ENCODE measurements at places on chromosomes 5 and 9.

- no peak for DNase-seq
These were observed 34.1 kb downstream of the SPRY4 start for GRCh38 chr5:142290577-142291299.

DNA sequence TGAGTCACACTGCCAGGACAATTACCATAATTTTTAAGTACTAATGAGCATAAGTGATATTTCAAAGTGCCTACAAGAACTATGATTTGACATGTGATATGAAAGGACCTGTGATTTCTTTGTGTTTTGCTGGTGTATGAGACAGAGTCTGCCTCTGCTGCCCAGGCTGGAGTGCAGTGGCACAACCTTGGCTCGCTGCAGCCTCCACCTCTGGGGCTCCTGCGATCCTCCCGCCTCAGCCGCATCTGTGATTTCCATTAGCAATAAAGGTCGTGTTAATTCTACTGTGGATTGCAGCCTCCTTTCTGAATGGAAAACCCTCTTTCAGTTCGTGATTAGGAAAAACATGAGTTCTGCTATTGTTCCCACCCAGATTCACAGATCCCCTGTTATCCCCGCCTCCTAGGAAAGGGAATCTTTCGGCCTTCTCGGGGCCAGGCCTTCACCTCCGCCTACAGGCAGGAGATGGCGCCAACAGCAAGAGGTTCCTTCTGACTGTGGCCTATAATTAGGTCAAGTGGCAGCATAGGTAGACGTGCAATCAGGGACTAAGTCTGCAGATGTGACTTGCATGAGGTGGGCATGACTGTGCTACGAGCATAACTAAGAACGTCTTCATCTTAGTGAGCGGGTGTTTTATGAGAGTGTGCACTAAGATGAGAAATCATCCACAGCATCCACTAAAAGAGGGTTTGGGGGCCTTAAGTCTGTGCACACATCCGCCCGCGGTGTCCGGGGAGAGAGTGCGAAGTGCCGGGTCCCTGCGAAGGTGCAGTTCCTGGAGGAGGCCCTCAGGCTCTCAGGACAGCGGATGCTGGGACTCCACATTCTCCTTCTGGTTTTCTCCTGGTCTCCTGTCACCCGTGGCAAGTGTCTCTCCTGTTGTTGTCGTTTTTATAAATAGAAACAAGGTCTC, 23.1 kb downstream of the TRIM7 start:
- DNase-seq: no peak

DNA sequence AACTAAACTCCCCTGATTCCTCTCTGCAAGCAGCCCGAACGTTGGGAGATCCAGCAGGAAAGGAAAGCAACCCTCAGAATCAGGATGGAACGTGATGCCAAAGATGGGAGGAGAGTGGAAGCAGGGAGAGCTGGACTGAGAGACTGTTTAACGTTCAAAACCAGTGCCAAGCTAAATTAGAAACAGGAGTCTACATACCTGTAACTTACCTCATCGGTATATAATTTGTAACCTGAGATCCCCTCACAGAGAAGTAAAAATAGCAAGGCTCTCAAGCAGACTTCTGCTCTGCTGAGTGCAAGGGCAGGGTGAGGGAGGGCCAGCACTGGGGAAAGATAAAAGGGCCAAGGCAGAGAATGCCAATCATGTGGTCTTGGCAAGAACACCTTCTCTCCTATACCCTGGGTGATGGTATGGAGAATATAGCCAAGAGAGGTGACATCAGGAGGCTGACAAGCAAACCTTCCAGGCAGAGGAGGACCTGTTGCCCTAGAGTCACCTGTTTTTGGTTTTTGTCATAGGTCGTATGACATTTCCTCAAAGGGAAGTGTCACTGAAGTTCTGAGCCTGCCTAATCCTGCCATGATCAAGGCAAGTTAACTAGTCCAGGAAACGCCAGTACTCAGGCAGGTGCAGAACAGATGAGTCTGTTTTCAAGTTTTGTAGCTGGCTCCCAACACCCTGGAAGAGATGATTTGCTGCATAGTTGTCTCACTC, 472.0 kb downstream of the NFIB start:
- no peak for DNase-seq

DNA sequence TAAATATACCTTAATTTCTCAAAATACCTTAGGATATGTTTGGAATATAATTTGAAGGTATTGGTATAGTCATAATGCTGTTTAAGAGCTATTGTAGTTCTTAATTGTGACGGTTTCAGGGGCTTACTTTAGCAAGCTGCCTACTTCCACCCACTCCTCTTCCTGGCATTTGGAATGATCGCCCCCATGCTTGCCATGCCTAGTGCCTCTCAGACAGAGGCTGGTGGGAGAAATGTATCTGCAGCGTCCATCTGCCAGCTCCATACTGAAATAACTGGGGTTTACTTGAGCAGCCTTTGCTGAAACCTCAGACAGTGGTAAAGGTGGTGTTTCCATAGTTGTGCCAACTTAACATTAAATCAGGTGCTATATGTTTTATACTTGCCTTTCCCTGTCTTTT, 52.2 kb downstream of the GABRG2 start:
- no peak for DNase-seq

GRCh38 chr5:58002323-58002722, 457.6 kb downstream of the PLK2 start:
- DNase-seq: no peak

- DNase-seq: no peak
These were observed 224.7 kb downstream of the GDNF start for GRCh38 chr5:37615184-37615583.

DNA sequence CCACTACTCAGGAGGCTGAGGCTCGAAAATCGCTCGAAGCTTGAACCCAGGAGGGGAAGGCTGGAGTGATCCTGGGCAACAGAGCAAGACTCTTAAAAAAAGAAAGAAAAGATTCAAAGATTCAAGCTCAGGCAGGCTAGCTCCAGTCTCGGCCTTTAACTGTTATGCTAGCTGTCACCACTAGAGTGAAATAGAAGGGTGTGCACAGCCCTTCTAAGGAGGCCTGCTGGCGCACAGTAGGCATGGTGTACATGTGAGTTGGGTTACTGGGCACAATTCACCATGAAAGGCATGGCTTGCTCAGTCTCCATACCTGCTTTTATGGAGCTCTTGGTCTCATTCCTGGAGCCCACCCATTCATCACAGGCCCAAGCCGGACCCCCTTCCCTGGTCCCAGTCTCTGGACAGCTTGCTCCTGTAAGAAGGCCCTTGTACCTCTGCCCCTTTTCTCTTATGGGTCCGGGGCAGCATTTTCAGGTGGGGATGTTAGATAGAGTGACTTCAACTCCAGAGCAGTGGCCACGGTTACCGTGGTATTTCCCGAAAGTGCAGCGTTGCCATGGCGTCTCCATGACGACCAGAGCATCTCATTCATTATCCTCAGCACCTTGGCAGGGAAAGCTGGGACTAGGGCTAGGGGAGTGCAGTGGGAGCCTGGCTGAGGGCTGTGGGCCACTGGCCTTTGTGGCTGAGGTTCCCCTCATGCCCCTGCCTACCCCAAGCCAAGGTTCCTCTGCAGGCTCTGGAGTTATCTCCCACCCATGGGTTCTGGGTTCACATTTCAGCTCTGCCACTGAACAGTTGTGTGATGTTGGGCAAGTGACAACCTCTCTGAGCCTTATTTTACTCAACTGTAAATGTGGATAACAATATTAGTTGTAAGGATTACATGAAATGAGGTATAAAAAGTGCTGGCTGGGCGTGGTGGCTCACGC, 5.7 kb downstream of the NDST1 start:
- no peak for DNase-seq

GRCh38 chr5:147427521-147428401, 82.1 kb downstream of the DPYSL3 start:
- DNase-seq: no peak

- no peak for DNase-seq
These were observed 529.5 kb downstream of the AGTPBP1 start for GRCh38 chr9:85212209-85212608.

DNA sequence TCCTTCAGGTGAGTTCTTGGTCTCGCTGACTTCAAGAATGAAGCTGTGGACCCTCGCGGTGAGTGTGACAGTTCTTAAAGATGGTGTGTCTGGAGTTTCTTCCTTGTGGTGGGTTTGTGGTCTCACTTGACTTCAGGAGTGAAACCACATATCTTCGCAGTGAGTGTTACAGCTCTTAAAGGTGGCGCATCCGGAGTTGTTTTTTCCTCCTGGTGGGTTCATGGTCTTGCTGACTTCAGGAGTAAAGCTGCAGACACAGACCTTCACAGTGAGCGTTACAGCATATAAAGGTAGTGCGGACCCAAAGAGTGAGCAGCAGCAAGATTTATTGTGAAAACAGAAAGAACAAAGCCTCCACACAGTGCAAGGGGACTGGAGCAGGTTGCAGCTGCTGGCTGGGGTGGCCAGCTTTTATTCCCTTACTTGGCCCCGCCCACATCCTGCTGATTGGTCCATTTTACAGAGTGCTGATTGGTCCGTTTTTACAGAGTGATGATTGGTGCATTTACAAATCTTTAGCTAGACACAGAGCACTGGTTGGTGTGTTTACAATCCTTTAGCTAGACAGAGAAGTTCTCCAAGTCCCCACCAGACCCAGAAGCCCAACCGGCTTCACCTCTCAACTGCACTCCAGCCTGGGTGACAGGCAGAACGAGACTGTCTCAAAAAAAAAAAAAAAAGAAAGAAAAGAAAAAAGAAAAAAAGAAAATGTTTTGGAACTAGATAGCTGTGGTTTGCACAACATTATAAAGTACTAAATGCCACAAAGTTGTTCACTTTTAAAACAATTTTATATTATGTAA, 9.1 kb upstream of the ERMP1 start:
- DNase-seq: peak; percentile 84

- DNase-seq: no peak
These were observed 76.4 kb downstream of the PRRT1B start for GRCh38 chr9:131621551-131622358.

- DNase-seq: no peak
These were observed 140.0 kb upstream of the RAI14 start for GRCh38 chr5:34516166-34516565.

Data from stimulated activated effector memory CD8-positive, alpha-beta T cell treated with anti-CD3 and anti-CD28 coated beads, Interleukin-12 subunit alpha, Interleukin-12 subunit beta, amount 100 ng/mL, for 72 hours (primary cell).